ENCODE measurements at places on chromosomes 16 and 17.

GRCh38 chr17:56700919-56701420 is 107.5 kb downstream of the NOG start:
- DNase-seq, result no peak

DNA sequence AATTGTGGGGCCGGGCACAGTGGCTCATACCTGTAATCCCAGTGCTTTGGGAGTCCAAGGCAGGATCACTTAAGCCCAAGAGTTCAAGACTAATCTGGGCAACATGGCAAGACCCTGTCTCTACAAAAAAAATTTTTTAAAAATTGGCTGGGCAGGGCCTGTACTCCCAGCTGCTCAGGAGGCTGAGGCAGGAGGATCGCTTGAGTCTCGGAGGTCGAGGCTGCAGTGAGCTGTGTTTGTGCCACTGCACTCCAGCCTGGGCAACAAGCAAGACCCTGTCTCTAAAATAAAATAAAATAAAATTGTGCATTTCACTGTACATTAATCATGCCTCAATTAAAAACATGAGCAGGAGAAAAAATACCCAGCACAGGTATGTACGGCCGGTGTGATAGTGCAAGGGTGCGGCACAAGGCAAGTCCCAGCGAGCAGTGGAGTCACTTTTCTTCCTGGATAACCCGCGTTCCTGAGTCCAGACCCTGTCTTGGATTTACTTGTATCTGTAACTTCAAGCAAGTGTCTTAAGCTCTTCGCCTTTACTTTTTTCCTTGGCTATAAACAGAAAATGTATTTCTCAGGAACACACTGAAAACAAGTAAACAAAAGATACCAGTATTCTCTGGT is 11.4 kb downstream of the ZDHHC7 start:
- no peak for DNase-seq

DNA sequence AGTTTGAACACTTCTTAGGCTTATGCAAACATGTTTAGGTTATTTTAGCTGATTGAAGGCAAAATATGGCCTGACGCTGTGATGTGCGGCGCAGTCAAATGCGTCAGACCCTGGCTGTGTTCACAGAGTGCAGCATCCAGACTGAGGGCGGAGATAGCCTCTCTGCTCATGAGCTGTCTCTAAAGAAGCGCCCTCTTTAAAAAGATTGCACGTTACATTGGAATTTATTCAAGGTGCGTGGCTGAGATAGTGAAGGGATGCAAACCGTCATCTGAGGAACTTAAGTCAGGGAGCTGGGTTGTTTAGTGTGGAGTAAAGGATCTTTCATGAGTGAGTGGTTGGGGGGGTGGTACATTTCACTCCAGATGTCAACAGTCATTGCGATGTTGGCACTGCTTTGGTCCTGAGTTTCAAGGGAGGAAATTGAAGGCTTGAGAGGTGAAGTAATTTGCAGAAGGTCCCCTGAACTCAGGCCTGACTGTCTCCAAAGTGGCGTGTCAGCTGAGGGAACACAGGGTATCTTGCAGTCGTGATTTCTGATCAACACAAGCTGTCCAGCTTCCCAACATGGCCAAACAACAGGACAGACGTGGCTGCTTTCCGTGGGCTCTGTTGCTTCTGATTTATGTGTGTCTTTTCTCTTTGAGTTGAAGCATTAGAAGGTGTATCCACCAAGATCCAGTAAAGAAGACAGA is 33.4 kb downstream of the RPTOR start:
- no peak for DNase-seq

GRCh38 chr17:2412561-2413021 is 11.7 kb upstream of the MNT start:
- no peak for DNase-seq

- DNase-seq, result peak; percentile 25
Measured at GRCh38 chr16:55035029-55035428, 104.4 kb downstream of the IRX5 start.

GRCh38 chr16:78987666-78988065 is 612.9 kb downstream of the MAF start:
- DNase-seq, result no peak

GRCh38 chr16:12087901-12088421 is 111.4 kb downstream of the SNX29 start:
- no peak for DNase-seq

- DNase-seq, result no peak
Measured at GRCh38 chr16:68749432-68749831, 12.3 kb downstream of the CDH1 start.

DNA sequence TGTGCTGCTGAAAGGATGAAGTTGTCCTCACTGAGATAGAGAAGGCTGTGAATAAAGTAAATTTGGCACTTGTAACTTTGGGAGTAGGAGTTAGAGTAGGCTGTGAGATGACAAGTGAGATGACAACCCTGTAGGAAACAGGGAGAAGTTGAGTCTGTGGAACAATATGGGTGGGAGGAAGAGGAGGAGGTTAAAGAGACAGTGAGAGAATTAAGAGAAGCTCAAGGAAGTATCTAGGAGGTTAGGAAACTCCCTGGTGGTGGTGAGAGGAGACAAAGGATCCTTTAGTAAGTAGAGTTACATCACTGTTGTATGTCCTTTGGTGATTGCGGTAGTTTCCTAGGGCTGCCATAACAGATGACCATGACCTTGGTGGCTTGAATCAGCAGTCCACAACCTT is 10.7 kb upstream of the HSD17B2 start:
- no peak for DNase-seq

DNA sequence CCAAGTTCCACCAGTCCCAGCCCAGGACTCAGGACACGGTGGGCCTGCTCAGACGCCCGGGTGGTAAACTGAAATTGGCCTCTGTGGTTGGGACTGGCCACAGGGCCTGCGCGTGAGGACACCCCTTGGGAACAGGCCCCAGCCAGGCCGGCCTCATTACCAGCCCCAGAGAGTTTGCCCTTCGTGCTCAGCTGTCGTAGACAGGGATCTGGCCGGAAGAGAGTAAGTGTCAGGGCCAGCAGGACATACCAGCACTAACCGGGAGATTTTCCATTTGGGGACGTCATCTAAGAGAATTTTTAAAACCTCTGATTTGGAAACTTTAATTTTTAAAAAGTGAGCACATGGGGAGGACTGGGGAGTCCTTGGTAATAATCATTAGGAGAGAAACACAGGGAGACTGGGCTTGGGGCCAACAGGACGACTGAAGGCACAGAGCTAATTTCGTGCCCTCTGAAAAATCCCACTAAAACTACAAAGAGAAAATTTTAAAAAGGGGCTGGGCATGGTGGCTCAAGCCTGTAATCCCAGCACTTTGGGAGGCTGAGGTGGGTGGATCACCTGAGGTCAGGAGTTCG is 2.4 kb upstream of the RBFOX3 start:
- no peak for DNase-seq

DNA sequence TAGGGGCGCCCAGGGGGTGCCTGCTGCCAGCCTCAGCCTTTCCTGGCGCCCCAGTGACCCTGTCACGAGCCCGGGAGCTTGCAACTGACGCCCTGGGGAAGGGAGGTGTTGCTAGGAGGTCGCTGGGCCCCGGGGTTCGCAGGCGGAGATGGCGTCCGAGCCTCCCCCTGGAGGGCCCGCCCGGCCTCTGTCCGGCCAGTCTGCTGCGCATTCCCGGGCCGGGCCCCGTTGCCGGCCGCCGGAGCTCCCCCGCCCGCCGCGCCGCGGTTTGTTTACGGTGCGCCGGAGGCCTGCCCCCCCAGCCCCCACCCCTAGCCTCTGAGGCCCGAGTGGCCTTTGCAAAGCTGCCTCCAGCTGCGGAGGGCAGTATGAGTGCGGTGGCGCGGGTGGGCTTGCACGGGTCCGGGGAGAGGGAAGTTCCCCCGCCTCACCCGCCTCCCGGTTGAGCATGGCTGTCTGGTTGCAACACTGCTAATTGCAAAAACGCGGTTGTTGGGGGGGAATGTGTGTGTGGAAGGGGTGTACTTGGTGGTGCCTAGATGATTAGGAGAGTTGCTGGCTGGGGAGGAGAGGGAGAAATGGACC is 514 bp downstream of the THRA start:
- no peak for DNase-seq
